ENCODE measurements at places on chromosomes 11 and 22.

GRCh38 chr22:36762687-36763260, 13.1 kb downstream of the IFT27 start:
- DNase-seq, result peak; percentile 48

DNA sequence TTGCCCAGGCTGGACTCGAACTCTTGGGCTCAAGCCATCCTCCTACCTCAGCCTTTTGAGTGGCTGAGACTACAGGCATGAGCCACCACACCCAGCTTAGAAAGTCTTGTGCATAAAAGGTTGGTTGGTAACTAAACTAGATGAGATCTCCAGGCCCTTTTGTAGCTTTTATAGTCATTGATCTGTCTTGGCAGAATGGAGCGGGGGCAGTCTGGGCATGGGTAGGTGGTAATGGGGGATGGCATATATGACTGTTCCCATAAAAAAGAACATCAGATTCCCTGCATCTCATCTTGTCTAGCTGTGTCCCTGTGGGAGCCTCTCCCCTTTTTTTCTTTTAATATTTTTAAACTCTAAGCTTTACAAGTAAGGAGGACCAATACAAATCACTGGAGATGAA, 30.2 kb downstream of the ABCC8 start:
- no peak for DNase-seq

- DNase-seq, result no peak
These were observed 104.2 kb downstream of the TEAD1 start for GRCh38 chr11:12778240-12778905.

DNA sequence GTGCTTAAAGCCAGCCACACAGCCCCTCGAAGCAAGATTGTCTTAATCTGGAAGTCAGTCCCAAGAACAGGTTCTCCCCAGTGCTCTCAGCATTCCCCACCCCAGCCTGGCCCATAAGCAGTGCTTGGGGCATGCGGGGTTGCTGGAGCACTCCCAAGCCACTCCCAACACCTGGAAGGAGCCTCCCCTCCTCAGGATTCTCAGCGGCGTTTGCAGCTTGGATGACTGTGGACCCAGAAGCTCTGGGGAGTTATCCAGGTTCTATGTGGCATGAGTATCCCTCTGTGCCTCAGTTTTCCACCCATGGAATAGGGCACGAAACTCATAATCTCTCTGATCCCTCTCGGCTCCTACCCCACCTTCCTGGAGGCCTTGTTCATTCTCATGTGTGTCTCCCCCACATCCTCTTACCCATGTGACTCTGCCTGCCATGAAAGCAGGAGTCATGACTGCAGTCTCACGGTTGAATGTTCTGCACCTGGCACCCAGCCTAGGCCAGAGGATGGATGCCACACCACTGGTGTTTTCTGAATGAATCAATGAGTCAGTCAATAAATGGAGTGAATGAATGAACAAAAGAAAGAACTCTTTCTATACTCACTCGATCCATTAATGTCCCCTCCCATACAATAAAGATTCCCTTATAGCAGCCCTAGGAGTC, 33.4 kb upstream of the WNT7B start:
- DNase-seq, result no peak

- no peak for DNase-seq
These were observed 143.7 kb downstream of the DBX1 start for GRCh38 chr11:20016526-20016925.

- DNase-seq, result peak; percentile 61
These were observed at the start of gene OSBP2 for GRCh38 chr22:30694640-30695350. TSS of gene OSBP2 (plus strand) at chr22:30694874. CDS start at chr22:30694910, 36 bp downstream.
